Left ventricle myocardium inferior (tissue), 1 donor: ENCODE measurements at places on chromosomes 2 and 18. TPM values are rescaled to one million over a fixed set of nuclear protein-coding genes. Genes with fewer than 3 reads are reported as not detected.

DNA sequence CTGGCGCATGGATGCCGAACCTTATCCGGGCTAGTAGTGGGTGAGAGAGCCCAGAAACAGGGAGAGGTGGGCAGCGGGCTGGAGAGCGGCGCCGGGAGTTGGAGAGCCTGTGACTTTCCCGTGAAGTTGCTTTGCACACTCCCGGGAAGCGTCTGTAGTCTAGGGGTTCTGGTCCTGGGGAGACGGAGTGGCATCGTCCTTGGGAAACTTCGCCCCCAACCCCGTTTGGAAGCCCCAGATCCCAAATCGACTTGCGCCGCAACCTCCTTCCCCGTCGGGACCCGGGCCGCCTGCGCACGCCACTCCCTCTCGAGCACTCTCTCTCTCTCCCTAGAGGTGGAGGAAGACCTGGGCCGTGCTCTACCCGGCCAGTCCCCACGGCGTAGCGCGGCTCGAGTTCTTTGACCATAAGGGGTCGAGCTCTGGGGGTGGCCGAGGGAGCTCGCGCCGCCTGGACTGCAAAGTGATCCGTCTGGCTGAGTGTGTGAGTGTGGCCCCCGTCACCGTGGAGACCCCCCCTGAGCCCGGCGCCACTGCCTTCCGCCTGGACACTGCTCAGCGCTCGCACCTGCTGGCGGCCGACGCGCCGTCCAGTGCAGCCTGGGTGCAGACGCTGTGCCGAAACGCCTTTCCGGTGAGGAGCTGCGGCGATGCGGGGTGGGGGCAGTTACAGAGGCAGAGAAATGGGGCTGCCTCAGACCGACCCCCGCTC is 456 bp downstream of the DOK1 start:
- peak; percentile 38 for DNase-seq

GRCh38 chr2:8624855-8625398 is 56.9 kb upstream of the ID2 start:
- DNase-seq = no peak

The MPP4 gene
- not detected for total RNA-seq

DNA sequence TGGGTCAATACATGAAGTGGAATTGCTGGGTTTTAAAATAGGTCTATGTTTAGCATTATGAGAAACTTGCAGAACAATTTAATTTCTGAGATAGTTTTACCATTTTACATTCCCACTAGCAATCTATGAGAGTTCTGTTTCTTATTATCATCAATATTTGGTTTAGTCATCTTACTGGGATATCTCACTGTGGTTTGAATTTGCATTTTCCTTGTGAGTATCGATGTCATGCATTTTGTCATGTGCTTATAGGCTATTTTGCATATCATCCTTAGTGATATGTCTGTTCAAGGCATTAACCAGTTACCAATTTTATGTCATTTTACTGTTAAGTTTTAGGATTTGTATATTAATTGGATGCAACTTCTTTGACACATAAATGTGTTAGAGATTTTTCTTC is 204.4 kb downstream of the MCFD2 start:
- DNase-seq = no peak

DNA sequence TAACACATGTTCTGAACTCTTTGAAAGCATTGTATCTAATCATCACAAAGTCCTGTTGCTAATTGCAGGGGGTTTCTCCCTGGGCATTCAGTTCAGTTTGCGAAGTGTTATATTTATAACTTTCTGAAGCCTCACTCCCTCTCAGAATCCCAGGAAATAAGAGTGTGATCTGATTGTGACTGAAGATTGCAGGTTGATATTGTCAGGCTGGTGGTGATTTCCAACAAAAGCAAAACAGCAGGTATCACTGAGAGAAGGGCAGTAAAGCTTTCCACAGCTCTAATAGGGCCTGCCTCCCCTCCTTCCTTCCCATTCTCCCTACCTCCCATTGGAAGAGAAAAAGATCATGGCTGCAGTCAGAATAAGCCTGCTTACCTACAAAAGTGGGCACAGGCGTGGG is 466.7 kb upstream of the FSHR start:
- no peak for DNase-seq

DNA sequence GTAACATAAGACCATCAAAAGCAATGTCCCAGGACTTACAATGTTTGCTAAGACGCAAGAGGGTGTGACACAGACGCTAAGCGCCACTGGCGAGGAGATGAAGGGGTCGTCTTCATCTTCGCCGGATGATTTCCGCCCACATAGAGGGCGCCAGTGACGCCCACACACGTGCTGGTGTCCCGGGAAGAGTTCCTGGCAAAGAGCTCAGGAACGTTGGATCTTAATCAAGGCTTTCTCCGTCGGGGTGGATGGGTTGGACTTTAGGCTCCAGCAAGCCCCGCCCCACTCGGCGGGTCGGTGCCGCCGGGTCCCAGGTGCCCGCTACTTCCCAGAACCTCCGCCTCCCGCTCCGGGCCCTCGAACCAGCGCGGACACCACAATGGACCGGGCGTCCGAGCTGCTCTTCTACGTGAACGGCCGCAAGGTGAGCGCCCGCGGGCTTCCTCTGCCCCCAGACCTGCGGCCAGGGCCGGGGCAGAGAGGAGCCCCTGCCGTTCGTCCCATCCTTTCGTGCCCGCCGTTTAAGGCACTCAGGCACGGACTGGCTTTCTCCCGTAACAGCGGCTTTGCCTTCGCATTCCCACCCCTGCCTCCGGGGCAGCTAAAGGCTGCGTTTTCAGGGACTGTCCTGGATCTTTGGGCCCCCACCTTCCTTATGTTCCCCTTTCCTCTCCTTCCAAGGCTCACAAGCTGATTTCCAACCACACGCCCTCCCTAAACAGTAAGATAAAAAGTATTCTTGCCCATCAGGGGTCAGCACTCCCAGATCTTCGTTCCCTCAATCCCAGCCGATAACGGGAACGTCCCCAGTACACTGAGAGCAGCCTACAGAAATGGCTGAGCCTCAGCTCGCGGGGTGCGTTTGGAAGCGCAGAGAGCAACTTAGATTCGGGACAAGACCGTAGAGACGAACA is at the start of gene AOX1:
AOX1 (plus strand) TSS at position 285 of the 914 bp plus-strand sequence; CDS start at position 380, 95 bp downstream.
- DNase-seq = peak; percentile 46

DNA sequence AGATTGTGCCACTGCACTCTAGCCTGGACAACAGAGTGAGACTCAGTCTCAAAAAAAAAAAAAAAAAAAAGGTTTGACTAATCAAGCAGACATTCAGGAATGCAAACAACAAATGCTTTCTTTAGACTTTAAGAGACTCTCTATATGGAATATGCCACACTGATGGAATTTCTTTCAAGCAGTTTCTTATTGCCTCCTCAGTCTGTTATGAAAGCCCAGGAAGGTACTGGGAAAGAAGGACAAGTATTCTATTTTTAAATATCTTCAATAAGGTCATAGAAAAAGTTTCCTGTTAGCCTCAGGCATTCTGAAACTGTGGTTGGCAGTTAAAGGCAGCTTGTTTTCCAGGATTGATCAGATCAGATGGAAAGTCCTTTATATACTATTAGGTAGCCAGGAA is 241.6 kb downstream of the PIK3C3 start:
- no peak for DNase-seq

GRCh38 chr2:196257086-196257485 is 85.7 kb upstream of the STK17B start:
- DNase-seq = no peak

DNA sequence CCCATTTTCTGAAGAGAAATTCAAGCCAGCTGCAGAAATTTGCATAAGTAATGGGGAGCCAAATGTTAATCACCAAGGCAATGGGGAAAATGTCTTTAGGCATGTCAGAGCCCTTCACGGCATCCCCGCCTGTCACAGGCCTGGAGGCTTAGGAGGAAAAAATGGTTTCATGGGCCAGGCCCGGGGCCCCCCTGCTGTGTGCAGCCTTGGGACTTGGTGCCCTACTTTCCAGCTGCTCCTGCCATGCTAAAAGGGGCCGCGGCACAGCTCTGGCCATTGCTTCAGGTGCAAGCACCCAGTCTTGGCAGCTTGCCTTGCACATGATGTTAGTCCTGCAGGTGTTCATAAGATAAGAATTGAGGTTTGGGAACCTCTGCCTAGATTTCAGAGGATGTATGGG is 1235.7 kb downstream of the DPP10 start:
- DNase-seq = no peak

The OST4 gene
- total RNA-seq = 354 TPM

DNA sequence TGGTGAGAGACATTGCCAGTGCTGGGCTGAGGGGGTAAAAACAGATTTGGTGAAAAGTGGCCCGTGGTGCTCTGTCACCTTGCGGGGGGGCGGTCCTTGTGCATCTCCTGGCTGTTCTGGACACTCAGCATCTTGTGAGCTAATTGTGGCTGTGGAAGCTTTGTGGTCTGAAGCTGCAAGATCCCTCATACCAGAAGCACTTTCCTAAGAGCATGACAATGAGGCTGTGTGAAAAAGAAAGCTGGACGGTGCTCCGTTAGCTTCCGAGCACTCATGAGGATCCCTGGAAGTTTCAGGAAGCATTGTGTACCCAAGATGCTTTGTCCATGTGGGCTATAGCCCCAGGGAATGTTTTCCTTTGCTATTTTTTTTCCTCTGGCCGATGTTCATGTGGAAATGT is 74.5 kb downstream of the CABLES1 start:
- no peak for DNase-seq

The HOXD13 gene
- not detected for total RNA-seq
